NCI-H526 treated with DMSO at 0.1 percent for 48 hours (cell line): ENCODE measurements at places on chromosomes 7 and 10.

- no peak for DNase-seq
Observed at GRCh38 chr7:68691261-68692216, 906.7 kb upstream of the AUTS2 start.

- no peak for DNase-seq
Observed at GRCh38 chr10:1204434-1205326, 148.5 kb downstream of the WDR37 start.

GRCh38 chr7:100353685-100354330 lies 4.1 kb upstream of the PILRB start:
- DNase-seq: no peak

- no peak for DNase-seq
Observed at GRCh38 chr7:131272086-131272485, 55.6 kb upstream of the MKLN1 start.

GRCh38 chr10:59830601-59831259 lies 75.6 kb downstream of the CCDC6 start:
- DNase-seq: no peak

- no peak for DNase-seq
Observed at GRCh38 chr7:25830215-25830614, 321.8 kb upstream of the NFE2L3 start.

DNA sequence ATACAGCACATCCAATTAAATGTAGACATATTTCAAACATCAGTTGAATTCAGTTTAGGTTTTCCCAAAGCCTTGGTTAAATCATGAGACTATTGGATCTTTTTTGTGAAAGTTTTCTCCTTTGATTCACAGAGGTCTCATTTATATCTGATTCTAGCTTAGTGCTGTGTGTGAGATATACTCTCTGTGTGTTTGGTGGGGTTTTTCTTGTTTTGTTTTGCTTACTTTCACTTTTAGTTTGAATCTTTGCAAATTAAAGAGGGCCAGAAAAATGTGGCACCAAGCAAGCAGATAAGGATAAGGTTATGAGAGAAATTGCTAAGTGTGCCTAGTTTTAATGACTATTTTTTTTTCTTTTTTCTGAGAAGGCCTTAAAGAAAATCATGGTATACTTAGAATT lies 12.6 kb upstream of the OR6B1 start:
- DNase-seq: no peak

DNA sequence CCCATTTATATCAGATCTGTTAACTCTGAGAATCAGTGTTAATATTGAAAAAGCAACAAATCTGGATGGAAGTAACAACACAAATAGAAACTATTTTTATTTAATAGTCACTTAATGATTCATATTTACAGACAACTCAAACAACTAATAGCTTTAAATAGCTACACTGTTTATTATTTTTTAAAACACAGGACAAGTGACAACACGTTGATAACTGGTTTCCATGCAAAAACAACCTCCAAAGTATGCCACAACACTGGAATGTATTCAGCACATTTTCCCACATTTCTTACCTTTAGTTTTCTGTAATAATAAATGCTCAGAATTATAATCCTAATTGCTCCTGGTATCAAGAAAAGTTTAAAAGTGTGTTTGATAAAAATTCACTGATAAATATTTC lies 4.0 kb downstream of the SNX13 start:
- DNase-seq: no peak

GRCh38 chr10:14879124-14879927 lies 660 bp downstream of the SUV39H2 start:
- DNase-seq: no peak

DNA sequence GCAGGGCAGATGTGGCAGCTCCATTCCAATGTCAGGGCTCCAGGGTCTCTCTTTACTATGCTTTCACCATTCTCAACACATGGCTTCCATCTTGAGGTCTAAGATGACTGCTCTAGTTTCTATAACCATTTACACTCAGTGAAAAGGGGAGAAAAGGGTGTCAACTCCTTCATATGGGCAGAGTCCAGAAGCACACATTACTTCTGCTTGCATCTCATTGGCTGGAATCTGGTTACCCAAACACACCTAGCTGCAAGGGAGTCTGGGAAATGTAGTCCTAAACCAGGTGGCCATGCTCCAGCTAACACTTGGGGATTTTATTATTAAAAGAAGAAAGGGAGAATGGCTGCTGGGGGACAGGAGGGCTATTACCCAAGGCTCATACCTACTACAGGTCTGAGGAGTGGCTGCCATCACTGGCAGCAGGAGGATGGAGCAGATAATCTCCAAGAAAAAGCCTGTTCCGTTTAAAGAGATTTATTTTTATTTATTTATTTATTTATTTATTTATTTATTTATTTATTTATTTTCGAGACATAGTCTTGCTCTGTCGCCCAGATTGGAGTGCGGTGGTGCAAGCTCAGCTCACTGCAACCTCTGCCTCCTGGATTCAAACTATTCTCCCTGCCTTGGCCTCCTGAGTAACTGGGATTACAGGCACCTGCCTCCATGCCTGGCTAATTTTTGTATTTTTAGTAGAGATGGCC lies 29.1 kb upstream of the LBX1 start:
- DNase-seq: no peak
